Neural progenitor cell (in vitro differentiated cells): ENCODE measurements at places on chromosomes 13 and 19. TPM values are rescaled to one million over a fixed set of nuclear protein-coding genes. Genes with fewer than 3 reads are reported as not detected.
A peak's percentile ranks its signal among the peaks of the same experiment; 100 is the strongest.

- peak overlapping the region; percentile 70 for H3K27ac ChIP-seq
- DNase-seq: peak; percentile 66
- H3K36me3 ChIP-seq: no peaks in the 10 kb centered on the region
- peaks cover 17% of the 10 kb centered on the region for H3K4me1 ChIP-seq
Measured at GRCh38 chr19:4877753-4878490, 10.5 kb upstream of the PLIN3 start.

DNA sequence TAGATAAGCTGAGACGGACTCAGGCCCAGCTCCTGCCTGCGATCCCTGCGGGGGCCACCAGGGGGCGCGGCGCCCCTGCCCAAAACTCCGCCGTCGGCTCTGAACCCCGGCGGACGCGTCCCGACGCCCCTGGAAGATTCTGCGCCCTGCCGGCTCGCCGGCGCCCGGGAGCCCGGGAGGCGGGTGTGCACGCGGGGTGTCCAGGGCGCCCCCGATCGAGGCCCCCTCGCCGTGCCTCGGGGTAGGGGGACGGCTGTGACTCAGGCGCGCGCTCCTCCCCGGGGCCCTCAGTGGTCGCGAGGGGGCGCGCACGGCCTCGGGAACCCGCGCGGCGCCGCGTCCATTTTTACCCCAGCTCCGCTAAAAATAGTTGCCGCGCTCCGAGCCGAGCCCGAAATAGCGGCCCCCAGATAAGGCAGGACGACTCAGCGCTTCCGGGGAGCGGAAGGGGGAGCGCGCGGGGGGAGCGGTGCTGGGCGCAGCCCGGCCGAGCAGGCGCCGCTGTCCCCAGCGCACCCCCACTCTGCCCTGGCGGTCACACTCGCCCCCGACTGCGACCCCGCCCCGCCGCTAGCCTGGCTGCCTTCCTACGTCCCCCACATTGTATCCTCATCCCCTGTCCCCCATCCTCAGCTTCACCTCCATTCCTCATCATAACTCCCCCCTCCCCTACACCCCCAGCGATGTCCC, 16.0 kb upstream of the ERCC1 start:
- DNase-seq: peak; percentile 88
- peaks cover 8% of the 10 kb centered on the region for H3K4me1 ChIP-seq
- peaks cover 2% of the 10 kb centered on the region for H3K27me3 ChIP-seq

DNA sequence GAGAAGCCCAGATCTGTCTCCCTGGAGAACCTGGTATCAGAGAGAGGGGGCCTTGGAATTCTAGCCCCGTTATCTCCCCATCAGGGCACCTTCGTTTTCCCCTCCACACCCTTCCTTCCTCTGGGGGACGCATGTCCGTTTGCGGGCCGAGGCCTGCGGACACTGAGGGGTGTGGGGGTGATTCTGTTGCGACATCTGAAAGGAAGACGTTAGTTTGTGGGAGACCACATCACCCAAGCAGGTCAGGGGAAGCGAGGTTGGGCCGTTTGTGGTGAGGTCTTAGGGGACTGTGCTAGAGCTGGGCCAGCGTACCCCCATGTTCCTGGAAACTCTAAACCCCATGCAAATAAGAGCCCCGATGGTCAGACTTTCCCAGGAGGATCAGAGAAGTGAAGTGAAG, 3.7 kb upstream of the HSH2D start:
- H3K36me3 ChIP-seq: no peaks in the 10 kb centered on the region
- H3K27me3 ChIP-seq: no peaks in the 10 kb centered on the region
- no peak for DNase-seq
- H3K4me1 ChIP-seq: no peaks in the 10 kb centered on the region

DNA sequence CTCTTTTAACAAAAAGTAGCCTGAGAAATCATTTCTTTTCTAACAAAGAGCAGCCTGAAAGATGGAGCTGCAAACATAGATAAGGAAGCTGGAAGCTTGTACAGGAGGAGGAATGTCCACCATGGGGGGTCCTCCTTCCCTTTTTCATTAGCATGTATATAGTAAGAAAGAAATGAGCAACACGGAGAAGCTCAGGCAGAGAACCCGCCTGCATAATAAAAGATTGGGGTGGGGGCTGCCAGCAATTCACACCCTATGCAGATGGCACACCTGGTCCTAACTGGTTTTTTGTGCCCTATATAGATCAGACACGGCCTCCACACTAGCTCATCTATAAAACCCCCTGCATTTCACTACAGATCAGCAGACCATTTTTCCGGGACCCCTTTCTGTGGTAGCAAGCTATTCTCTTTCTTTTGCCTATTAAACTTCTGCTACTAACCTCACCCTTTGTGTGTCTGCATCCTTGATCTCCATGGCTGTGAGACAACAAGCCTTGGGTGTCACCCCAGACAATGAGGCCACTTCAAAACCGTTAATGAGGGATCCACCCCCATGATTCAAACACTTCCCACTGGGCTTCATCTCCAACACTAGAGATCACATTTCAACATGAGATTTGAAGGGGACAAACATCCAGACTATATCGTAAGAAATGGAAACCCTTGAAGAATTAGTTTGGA, 167.5 kb upstream of the FREM2 start:
- no peak overlapping the region for H3K4me3 ChIP-seq
- H3K27ac ChIP-seq: no peak overlapping the region
- no peaks in the 10 kb centered on the region for H3K36me3 ChIP-seq
- H3K27me3 ChIP-seq: no peaks in the 10 kb centered on the region

DNA sequence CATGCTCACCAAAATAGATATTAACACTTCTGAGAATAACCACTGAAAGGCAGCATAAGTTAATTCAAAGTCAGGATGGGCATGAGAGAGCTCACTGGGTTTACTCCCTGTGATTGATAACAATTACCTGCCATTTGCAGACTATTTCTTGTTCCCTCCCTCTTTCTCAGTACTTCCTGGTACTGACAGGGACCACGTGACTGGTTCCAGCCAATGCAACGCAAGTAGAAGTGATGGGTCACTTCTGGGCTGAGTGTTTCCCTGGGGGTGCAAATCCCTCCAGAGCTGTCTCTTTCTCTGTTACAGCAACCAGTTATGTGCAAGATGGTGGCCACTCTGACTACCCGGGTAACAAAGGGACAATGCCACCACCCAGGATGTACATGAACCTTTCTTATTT, 118.8 kb downstream of the EFNB2 start:
- H3K27me3 ChIP-seq: no peaks in the 10 kb centered on the region
- no peak for DNase-seq
- H3K4me3 ChIP-seq: no peak overlapping the region
- H3K27ac ChIP-seq: no peak overlapping the region
- no peaks in the 10 kb centered on the region for H3K36me3 ChIP-seq

GRCh38 chr13:98619556-98619955, 42.6 kb upstream of the STK24 start:
- no peaks in the 10 kb centered on the region for H3K27me3 ChIP-seq
- H3K4me1 ChIP-seq: no peaks in the 10 kb centered on the region
- no peak overlapping the region for H3K27ac ChIP-seq
- H3K4me3 ChIP-seq: no peak overlapping the region
- H3K36me3 ChIP-seq: no peaks in the 10 kb centered on the region

DNA sequence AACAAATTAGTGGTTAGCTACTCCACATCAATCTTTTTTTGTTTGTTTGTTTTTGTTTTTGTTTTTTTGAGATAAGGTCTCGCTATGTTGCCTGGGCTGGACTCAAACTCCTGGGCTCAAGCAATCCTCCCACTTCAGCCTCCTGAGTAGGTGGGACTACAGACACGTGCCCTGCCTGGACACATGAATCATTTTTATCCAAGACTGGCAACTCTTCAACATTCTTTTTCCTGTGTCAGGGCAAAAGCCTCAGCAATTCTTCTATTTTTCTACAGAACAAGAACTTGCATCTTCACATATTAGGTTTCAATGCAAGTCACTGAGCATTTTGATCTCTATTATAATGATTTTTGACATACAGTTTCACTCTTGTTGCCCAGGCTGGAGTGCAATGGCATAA, 76.8 kb upstream of the LRCH1 start:
- no peaks in the 10 kb centered on the region for H3K36me3 ChIP-seq
- H3K4me3 ChIP-seq: no peak overlapping the region
- no peak overlapping the region for H3K27ac ChIP-seq
- no peaks in the 10 kb centered on the region for H3K27me3 ChIP-seq
- no peak for DNase-seq

GRCh38 chr13:74187564-74187963, 53.4 kb upstream of the KLF12 start:
- H3K27me3 ChIP-seq: no peaks in the 10 kb centered on the region
- DNase-seq: no peak
- peaks cover 5% of the 10 kb centered on the region for H3K4me1 ChIP-seq
- no peak overlapping the region for H3K4me3 ChIP-seq

- H3K27me3 ChIP-seq: no peaks in the 10 kb centered on the region
- no peak overlapping the region for H3K4me3 ChIP-seq
- DNase-seq: no peak
Measured at GRCh38 chr19:35299523-35300338, 7.8 kb downstream of the MAG start.

GRCh38 chr13:83117046-83117445, 765.2 kb downstream of the SLITRK1 start:
- H3K27ac ChIP-seq: no peak overlapping the region
- no peak for DNase-seq
- H3K4me1 ChIP-seq: no peaks in the 10 kb centered on the region
- no peaks in the 10 kb centered on the region for H3K36me3 ChIP-seq

GRCh38 chr19:42276821-42277220, 7.8 kb downstream of the CIC start:
- peaks cover 20% of the 10 kb centered on the region for H3K4me1 ChIP-seq
- no peak for DNase-seq
- no peaks in the 10 kb centered on the region for H3K27me3 ChIP-seq
- H3K27ac ChIP-seq: no peak overlapping the region
- no peak overlapping the region for H3K4me3 ChIP-seq
- H3K36me3 ChIP-seq: no peaks in the 10 kb centered on the region

DNA sequence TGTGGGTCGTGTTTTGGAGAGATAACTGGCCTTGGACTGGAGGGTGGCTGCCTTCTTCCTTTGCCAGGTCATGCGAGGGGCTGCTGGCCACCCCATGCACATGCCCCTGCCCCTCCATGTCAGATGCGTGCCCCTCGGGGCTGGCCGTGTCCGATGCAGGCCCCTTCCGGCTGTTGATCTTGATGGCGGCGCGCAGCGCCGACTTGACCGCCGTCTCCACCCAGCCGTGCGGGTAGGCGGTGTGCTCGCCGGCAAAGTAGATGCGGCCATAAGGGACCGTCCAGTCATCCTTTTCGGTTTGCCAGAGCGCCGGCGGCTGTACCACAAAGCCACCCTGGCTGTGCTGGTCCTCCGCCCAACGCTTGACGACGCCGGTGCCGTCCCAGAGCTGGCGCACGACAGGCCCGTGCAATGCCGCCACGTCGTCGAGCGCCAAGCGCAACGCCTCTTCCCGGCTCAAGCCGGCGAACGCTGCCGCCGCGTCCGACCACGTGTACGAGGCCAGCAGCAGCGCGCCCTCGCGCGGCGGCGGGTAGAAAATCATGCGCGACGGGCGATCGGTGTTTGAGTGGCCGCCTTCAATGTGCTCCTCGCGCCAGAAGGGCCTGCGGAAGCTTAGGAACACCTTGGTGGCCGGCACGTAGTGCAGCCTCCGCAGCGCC, 6.9 kb downstream of the IL4I1 start:
- H3K4me1 ChIP-seq: no peaks in the 10 kb centered on the region
- DNase-seq: peak; percentile 91
- no peaks in the 10 kb centered on the region for H3K36me3 ChIP-seq
- H3K4me3 ChIP-seq: peak overlapping the region; percentile 30

- H3K27ac ChIP-seq: peak overlapping the region; percentile 46
- no peaks in the 10 kb centered on the region for H3K36me3 ChIP-seq
- DNase-seq: no peak
- H3K27me3 ChIP-seq: no peaks in the 10 kb centered on the region
- no peak overlapping the region for H3K4me3 ChIP-seq
Measured at GRCh38 chr19:4501691-4502090, 16.6 kb downstream of the PLIN4 start.

- H3K27me3 ChIP-seq: no peaks in the 10 kb centered on the region
- H3K27ac ChIP-seq: no peak overlapping the region
- DNase-seq: peak; percentile 84
- H3K4me1 ChIP-seq: peaks cover 48% of the 10 kb centered on the region
- H3K36me3 ChIP-seq: no peaks in the 10 kb centered on the region
- H3K4me3 ChIP-seq: no peak overlapping the region
Measured at GRCh38 chr19:33274663-33275558, 27.4 kb downstream of the CEBPA start.

GRCh38 chr19:35468637-35469036, 20.6 kb downstream of the FFAR2 start:
- H3K4me3 ChIP-seq: no peak overlapping the region
- peak; percentile 59 for DNase-seq
- no peaks in the 10 kb centered on the region for H3K27me3 ChIP-seq

GRCh38 chr13:97441368-97441767, 7.4 kb downstream of the RAP2A start:
- H3K36me3 ChIP-seq: peaks cover 7% of the 10 kb centered on the region
- H3K27me3 ChIP-seq: no peaks in the 10 kb centered on the region
- no peak for DNase-seq
- H3K4me1 ChIP-seq: peaks cover 9% of the 10 kb centered on the region
- H3K27ac ChIP-seq: no peak overlapping the region

DNA sequence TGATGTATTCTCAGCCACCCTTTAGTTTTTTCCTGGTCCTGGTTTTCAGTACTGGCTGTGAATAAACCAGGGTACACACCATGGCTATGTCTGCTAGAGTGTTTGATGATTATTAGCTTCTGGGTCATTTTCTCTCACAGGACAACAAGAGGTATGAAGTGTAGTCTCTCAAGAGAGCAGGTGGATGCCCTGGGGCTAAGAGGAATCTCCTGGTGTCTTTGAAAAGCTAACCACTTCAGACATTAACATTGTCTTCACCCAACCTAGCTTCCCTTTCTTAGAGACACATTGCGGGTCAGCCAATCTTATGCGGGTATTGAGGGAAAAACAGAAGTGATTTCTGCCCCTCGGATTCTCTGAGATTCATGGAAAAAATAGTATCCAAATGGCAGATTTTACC, 1.6 kb downstream of the ZNF730 start:
- H3K27me3 ChIP-seq: no peaks in the 10 kb centered on the region
- H3K27ac ChIP-seq: no peak overlapping the region
- H3K36me3 ChIP-seq: peaks cover 24% of the 10 kb centered on the region
- peak overlapping the region; percentile 86 for H3K4me3 ChIP-seq
- H3K4me1 ChIP-seq: peaks cover 12% of the 10 kb centered on the region
- peak; percentile 17 for DNase-seq

Gene FAM174C
- total RNA-seq: 4.8 and 14.6 TPM in 2 replicates

Gene FFAR3
- total RNA-seq: not detected in 2 replicates

Gene LRRC8E
- total RNA-seq: 0.65 and 1.2 TPM in 2 replicates

Gene LILRA1
- total RNA-seq: not detected in 2 replicates

Gene CYP2A6
- total RNA-seq: not detected in 2 replicates

Gene SEMA6B
- total RNA-seq: 22.6 and 82.3 TPM in 2 replicates

Gene SLC25A42
- total RNA-seq: 4.0 and 6.2 TPM in 2 replicates

Gene ZNF547
- 2.7 and 2.9 TPM in 2 replicates for total RNA-seq
